ENCODE measurements at places on chromosomes 13 and 19. TPM values are rescaled to one million over a fixed set of nuclear protein-coding genes. Genes with fewer than 3 reads are reported as not detected.
A peak's percentile ranks its signal among the peaks of the same experiment; 100 is the strongest.

- DNase-seq, result no peak
These were observed 270.5 kb downstream of the GPC6 start for GRCh38 chr13:93496985-93497673.

- DNase-seq, result no peak
These were observed 534 bp upstream of the HPN start for GRCh38 chr19:35040826-35041547.

DNA sequence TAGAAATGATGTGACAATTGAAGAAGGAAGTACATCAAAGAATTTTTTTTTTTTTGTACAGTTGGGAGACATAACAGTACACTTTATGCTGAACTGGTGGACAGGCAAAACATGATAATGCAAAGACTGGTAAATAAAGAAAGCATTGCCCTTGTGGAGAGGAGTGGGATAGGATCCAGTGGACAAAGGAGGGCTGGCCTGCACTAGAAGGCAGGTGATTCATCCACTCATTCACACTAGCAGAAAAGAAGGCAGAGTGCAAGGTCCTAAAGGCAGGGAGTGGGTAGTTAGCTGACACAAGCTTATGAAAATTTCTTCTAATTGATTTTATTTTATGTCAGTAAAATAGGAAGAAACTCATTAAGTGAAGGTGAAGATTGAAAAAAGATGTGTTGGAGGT, 17.6 kb upstream of the NALCN start:
- no peak for DNase-seq

DNA sequence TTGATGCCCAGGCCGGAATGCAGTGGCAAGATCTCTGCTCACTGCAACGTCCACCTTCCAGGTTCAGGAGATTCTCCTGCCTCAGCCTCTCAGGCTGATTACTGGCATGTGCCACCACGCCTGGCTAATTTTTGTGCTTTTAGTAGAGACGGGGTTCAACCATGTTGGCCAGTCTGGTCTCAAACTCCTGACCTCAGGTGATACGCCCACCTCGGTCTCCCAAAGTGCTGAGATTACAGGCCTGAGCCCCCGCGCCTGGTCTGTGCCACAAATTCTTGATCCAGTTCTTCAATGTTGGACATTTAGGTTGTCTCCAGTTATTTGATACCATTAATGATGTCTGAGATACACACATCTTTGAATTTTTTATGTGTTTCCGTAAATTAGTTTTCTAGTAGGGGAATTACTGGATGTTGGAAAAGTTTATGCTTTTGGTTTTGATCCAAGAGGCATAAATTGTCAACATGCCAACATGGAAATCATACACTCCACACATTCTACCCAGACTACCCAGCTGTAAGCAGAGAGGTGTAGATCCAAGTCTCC, 525 bp upstream of the COG3 start:
- DNase-seq, result no peak

DNA sequence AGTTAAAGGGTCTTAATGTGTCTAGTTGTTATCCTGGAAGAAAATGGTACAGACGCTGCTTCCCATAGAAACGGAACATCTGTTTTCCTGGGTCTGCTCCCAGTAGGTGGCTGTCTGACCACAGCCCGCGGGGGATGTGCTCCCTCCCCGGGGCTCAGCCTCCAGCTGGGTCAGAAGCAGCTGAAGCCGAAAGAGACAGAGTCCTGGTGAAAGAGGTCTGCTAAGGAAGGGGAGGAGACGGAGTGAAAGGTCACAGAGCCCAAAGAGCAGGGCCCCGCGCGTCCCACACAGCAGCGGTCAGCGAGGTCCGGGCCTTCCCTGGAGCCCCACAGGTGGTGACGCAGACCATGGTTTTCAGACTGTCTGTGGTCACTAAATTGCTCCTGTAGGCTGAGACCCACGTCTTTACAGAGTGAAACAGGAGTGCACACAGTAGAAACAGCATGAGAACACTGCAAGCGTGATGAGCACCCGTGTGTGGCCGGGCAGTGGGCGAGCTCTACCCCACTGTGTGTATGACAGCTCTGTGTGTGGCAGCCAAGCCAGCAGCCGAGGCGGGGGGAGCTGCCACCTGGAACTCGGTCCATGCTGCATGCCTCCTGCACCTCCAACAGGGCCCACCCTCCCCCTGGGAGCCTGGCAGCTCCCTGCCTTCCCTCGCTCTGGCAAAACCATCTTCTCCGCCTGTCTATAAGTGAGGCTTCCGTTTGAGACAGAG, 52.0 kb upstream of the C13orf46 start:
- DNase-seq, result peak; percentile 62

DNA sequence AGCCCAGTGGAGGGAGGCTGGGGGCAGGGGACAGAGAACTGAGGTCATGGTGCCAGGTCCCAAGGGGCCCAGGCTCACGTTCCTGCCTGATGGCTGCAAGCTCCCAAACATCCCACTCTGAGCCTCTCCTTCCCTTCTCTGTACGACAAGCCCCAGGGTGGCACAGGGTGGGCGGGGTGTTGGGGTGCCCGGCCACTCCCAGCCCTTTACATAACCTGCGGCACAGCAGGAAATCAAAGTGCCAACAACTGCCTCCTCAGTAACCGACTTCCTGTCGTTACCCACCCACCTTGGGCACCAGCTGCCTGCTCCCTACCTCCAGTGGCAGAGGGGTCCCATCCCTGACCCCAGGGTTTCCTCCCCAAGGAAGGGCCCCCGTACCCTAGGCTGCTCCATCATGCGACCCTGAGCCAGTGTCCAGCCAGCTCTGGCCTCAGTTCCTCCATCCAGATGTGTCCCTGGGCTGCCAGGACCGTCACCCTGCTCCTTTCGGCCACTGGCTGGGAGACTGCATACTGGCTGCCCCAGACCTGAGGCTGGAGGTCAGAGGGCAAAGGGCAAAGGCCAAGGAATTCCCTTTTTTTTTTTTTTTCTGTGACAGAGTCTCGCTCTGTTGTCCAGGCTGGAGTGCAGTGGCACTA, 27.7 kb upstream of the NFIC start:
- DNase-seq, result peak; percentile 46

DNA sequence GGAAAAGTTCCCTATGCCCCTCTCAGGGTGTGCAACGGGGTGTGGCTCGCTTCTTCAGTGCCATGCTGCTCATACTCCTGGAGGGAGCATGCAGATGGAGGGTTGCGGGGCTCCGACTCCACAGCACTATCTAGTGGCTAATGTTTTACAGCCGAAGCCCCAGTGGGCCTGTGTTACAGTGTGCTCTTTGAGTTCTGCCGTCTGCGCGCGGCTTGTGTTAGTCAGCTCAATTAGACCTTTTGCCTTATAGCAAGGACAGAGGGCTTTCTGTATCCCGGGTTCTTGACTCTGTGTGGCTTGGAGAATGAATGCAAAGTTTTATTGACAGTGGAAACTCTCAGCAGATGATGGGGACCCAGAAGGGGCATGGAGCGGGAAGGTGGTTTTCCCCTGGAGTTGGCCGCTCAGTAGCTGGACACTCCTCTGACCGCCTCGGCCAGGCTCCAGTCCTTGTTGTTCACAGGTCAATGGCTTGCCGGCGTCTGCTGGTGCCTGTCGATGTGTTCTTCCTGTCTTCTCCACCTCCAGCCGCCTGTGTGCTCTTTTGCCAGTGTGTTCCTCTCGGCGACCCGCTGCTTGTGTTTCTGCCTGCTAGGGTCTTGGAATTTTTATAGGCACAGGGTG, 383.4 kb downstream of the LMO7 start:
- DNase-seq, result no peak

GRCh38 chr13:20206065-20206697, 13.4 kb upstream of the GJB2 start:
- DNase-seq, result no peak

DNA sequence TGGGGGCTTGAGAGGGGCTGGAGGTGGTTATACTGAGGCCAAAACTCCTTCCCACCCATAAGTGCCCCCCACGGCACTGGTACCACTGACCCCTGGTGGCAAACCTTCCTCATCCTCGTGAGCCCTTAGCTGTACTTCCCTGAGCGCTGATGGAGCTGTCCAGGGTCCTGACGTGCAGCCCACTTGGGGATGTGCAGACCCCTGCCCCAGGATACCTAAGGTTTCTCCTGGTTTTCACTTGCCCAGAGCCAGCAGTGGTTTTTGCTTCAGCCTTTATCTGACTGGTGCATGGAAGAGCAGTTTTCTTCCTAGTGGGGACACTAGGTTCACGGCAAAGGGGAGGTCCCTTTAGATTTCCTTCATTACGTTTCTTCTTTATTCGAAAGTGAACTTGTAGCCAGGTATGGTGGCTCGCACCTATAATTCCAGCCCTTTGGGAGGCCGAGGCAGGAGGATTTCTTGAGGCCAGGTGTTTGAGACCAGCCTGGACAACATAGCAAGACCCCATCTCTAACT, 28.7 kb upstream of the KCTD15 start:
- no peak for DNase-seq

DNA sequence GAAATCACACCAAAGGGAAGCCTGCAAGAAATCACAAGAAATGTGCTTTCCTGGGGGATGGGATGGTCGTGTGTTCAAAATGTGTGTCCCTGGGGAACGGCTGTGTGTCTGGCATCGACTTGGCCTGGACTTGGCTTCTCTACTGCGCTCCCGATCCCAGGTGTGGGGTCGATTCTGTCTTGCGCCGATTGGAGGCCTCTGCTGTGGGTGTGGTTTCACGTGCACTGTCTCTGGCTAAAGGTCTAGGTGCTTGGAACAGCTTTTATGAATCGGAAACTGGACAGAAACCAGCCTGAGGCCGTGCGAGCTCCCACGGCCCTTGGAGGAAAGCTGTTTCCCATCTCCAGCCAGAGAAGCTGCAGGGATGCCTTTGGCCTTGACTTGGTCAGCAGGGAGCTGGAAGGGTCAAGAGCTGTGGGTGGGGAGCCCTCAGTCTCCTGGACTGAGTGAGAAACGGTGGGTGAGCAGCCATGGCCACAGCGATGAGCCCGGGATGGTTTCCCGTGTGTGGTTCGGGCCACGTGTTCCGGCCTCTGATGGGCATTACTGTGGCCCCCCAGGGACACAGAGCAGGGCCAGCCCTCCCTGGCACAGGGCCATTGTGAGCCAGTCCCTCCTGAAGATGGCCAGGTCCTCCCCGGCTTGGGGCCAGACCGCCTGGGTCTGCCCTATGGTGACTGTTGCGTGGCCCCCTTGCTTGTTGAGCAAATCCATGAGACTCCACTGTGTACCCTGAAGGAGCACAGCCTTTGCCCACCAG, 29.7 kb downstream of the MCF2L start:
- DNase-seq, result no peak

DNA sequence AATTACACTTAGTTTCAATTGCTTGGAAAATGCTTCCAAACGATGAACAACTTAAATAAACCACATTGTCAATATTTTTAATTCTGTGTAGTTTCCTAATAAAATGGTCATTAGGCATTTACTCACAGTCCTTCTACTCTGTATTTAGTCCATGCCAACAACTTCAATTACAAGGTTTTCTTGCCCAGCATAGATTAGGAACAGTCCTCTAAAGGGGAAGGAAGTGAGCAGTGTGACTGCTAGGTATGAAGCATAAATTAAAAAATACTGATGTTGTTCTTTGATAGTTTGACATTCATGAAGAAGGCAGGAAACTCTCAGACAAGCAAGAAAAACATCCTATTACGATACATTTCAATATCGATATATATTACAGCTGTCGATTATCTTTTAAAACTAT, 716.0 kb upstream of the PCDH9 start:
- no peak for DNase-seq

DNA sequence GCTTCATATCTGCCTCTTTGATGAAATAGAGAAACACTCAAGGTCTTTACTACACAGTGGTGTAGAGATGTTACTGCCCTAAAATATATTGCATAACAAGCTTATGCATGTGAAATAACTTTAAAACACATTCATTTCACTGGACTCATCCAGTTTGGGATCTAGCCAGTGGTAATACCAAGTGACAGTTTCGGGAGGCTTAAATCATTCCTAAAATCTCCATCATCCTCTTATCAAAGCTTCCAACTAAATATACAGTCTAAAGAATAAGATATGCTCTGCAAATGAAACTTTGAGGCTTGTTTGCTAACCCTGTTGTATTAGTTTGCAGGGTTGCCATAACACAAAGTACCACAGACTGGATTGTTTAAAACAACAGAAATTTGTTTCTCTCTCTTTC, 52.8 kb downstream of the THSD1 start:
- DNase-seq, result no peak

GRCh38 chr19:47104680-47105079, 8.9 kb downstream of the ZC3H4 start:
- no peak for DNase-seq

Gene ZNF575
- total RNA-seq, result 0.09 TPM

Gene THSD1
- 0.75 TPM for total RNA-seq

Gene SIGLEC5
- not detected for total RNA-seq

Gene ZNF571
- not detected for total RNA-seq

Gene PRTN3
- not detected for total RNA-seq

Gene PDE4A
- 6.9 TPM for total RNA-seq

Gene SPTBN4
- total RNA-seq, result 0.61 TPM

Gene CYP4F12
- not detected for total RNA-seq

Measured in SJSA1 (cell line).